Sigmoid colon (tissue), 7 donors: ENCODE measurements at places on chromosomes 2 and 18. TPM values are rescaled to one million over a fixed set of nuclear protein-coding genes. Genes with fewer than 3 reads are reported as not detected.

DNA sequence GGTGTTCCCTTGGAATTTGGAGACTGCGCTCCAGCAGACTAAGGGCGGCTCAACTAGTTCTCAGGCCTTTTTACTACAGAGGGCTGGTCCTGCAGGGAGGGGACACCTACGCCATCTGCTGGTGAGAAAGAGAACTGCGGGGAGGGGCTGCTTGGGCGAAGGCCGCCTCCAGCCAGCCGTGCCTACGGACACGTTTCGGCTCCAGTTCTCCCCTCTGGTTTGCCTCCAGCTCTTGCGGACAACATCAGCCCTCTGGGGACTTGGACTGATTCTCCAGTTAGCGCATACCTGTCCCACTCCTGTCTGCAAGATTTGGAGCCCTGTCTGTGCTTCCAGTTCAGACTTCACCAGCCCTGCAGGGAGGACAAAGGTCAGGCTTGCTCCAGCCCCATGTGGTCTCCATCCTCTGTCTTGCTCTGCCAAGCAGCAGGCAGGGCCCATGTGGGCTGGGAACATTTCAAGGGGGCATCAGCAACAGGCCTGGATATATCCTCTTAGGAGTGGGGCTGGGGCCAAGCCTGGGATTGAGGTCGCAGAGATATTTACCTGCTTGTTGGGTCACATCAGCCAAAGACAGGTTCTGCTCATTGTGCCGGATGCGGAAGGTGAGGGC lies 10.3 kb downstream of the PTPRN start:
- DNase-seq: peak; percentile 91

DNA sequence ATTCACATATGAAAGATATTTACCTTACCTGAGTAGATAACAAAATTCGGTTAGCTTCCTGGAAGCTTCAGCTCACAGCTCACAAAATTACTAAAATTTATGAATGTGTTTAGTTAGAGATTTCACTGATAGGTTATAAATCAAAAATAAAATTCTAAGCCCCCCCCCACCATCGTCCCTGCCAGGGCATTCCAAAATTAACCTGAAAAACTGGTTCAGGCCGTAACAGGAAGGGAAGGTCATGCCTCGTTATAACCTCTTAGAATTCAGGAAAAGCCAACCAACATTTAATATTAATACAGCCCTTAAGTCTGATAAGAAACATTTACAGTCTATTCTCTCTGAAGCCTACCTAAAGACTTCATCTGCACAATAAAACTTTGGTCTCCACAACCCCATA lies 48.9 kb downstream of the COX7A2L start:
- no peak for DNase-seq

Gene OR6B2
- not detected for polyA plus RNA-seq

GRCh38 chr2:240701091-240701735 lies 9.5 kb downstream of the AQP12A start:
- DNase-seq: no peak

- DNase-seq: no peak
Observed at GRCh38 chr2:220704081-220704480, 868.0 kb downstream of the EPHA4 start.

- no peak for DNase-seq
Observed at GRCh38 chr18:58309099-58309498, 265.1 kb downstream of the NEDD4L start.

Gene EFHD1
- polyA plus RNA-seq: 4.2 TPM

- no peak for DNase-seq
Observed at GRCh38 chr2:187129868-187130267, 280.9 kb upstream of the ZSWIM2 start.

Gene GKN1
- polyA plus RNA-seq: 78.7 TPM

- no peak for DNase-seq
Observed at GRCh38 chr2:102657770-102658169, 38.4 kb downstream of the SLC9A2 start.
